Stimulated activated CD8-positive, alpha-beta memory T cell treated with anti-CD3 and anti-CD28 coated beads, Interleukin-2, amount 100 ng/mL, for 1 hour (primary cell): ENCODE measurements at places on chromosomes 1 and 21.
A peak's percentile ranks its signal among the peaks of the same experiment; 100 is the strongest.

- DNase-seq: no peak
Measured at GRCh38 chr1:245516284-245516759, 361.5 kb downstream of the KIF26B start.

DNA sequence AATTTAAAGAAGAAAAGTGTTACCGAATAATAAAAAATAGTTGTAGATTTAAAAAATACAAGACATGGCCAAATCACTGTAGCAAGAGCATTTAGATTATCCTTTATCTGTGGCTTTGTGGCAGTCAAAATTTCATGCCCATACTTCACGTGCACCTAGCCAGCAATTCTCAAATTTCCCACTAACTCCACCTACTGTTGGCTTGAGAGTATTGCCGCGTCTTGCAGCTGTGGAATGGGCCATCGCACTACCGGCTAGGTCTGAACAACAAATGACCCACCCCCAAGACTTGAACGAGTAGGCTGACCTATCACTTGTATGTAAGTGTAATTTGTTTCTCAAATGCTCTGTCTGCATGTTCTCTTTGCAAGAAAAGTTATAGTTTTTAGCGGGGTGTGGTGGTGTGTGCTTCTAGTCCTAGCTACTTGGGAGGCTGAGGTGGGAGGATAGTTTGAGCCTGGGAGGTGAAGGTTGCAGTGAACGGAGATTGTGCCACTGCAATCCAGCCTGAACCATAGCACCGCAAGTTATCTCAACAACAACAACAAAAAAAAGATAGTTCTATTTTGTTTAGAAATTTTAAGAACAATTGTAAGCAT is 4.1 kb downstream of the KRTAP13-4 start:
- DNase-seq: no peak

GRCh38 chr21:44440241-44441040 is 14.9 kb upstream of the LRRC3 start:
- DNase-seq: no peak

- no peak for DNase-seq
Measured at GRCh38 chr21:28522014-28522799, 470.5 kb downstream of the LTN1 start.

- peak; percentile 69 for DNase-seq
Measured at GRCh38 chr1:152047730-152048415, 11.1 kb upstream of the S100A11 start.

GRCh38 chr1:32028746-32029145 is 15.1 kb downstream of the KHDRBS1 start:
- no peak for DNase-seq

DNA sequence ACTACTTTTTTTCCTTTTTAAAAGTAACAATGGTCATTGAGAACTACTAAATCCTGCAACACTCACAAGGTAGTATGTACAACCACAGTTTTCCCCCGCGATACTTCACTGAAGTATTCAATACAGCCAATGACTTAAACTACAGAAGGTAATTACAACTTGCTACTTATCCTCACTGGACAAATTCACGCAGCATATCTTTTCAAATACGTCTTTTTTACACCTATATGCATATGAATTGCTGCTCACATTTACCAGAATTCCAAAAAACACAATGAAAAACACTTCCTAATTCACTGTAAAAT is 12.4 kb downstream of the NRIP1 start:
- DNase-seq: no peak

GRCh38 chr1:7760245-7760644 is 10.9 kb upstream of the VAMP3 start:
- no peak for DNase-seq

DNA sequence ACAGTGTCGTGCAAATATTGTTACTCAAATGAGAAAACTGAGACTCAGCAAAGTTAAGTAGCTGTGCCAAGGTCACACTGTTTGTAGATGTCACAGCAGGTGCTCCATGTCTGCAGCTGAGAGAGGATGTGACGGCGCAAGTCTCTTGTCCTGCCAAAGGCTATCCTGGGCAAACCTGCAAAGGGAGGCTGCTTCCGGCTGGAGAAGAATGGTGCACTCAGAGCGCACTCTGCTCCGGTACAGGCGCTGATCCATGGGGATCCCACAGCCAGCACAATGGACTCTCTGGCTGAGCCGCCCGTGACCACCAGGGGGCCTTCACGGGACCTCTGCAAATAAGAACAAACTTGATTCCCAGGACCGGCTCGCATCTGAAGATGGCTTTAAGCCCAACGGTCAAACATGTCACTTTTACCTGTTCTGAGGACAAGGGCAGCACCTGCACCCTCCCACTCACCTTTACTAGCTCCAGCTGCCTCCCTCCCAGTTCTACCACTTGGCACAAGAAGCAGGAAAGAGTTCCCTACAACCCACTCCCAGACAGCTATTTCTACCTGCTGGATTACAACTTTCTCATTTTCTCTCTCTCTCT is 21.9 kb downstream of the RD3 start:
- peak; percentile 10 for DNase-seq

- DNase-seq: no peak
Measured at GRCh38 chr1:90198616-90199332, 203.9 kb downstream of the ZNF326 start.

DNA sequence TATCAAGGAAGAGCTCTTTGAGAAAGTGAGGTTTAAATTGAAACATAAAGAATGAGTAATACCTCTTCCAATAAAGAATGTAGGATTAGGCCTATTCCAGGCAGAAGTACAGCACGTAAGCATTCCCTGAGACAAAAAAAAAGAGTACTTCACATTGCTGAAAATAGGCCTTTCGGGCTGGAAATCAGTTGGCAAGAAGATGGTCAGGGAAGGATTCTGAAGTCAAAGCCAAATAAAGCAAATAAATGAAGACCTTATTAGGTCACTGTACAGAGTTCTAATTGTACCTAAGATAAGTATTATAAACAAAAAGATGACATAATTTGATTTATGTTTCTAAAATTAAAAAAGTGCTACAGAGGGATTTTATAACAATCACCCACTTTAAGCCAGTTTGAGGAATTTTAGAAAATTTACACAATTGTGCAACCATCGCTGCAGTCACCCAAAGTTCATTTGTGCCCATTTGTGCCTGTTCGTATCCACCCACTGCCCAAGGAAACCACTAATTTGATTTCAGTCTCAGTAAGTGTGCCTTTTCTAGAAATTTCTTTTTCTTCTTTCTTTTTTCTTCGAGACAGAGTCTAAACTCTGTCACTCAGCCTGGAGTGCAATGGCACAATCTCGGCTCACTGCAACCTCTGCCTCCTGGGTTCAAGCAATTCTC is 58.6 kb downstream of the FMO4 start:
- no peak for DNase-seq

- no peak for DNase-seq
Measured at GRCh38 chr1:208919371-208919770, 664.1 kb upstream of the CAMK1G start.

- DNase-seq: no peak
Measured at GRCh38 chr1:23902321-23903278, 10.6 kb downstream of the CNR2 start.

- DNase-seq: no peak
Measured at GRCh38 chr1:232626452-232626851, 3.5 kb downstream of the SIPA1L2 start.

- no peak for DNase-seq
Measured at GRCh38 chr1:50981741-50982140, 11.7 kb downstream of the CDKN2C start.

DNA sequence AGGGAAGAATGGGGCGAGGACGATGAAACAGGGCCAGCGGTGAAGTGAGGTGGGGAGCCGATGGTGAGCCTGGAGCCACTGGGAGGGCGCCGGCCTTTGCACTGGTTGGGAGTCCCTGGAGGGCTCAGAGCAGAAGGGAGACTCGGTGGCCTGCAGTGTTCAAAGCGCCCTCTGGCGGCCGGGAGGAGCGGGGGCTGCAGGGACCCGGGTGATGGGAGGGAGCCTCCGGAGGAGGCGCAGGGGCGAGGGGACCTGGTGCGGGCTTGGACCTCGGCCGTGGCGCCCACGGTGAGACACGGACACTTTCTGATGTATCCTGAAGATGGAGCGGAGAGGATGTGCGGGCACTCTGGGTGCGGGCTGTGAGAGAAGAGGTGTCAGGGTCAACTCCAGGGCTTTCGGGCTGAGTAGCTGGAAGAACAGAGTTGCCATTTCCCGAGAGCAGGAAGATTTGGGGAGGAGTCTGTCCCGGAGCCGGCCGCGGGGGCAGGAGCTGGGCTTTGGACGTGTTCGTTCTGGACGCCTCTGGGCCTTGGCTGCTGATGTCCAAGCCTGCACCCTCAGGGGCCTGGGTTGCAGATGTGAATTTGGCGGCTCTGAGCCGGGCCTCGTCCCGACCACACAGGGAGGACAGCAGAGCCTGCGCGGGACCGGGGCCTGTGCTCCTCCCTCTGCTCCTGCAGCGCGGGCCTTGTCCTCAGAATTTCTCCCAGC is 29.7 kb downstream of the HEYL start:
- peak; percentile 68 for DNase-seq

DNA sequence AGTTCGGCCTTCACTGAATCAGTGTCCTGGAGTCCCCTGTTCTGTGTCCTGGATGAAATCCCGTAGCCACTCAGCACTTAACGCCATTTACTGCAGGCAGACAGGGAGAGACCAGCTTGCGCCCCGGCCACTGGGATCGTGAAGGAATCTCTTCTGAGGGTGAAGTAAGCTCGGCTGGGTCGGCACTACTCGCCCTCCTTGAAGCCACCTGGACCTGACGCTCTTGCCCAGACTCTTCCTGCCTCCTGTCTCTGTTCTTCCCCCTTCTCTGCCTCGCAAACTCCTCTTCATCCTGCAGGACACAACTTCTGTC is 99.9 kb upstream of the ZBTB40 start:
- no peak for DNase-seq

- DNase-seq: no peak
Measured at GRCh38 chr1:240314845-240315801, 223.4 kb downstream of the FMN2 start.

DNA sequence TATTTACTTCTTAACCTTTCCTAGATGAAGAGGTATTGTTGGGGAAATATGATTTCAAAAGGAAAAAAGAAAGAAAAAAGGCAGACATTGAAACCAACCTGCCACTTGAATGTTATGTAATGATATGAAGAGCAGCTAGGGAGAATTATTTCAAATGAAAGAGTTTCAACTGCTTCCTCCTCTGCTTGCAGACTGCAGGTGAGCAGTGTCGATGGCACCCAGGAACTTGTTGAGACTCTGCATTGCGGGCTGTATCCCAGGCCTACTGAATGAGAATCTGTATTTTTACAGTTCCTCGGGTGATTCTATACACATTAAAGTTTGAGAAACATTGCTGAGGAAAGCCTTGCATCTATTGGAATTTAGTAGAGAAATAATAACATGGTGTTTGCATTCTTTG is 3.7 kb upstream of the RUNX1 start:
- DNase-seq: no peak

DNA sequence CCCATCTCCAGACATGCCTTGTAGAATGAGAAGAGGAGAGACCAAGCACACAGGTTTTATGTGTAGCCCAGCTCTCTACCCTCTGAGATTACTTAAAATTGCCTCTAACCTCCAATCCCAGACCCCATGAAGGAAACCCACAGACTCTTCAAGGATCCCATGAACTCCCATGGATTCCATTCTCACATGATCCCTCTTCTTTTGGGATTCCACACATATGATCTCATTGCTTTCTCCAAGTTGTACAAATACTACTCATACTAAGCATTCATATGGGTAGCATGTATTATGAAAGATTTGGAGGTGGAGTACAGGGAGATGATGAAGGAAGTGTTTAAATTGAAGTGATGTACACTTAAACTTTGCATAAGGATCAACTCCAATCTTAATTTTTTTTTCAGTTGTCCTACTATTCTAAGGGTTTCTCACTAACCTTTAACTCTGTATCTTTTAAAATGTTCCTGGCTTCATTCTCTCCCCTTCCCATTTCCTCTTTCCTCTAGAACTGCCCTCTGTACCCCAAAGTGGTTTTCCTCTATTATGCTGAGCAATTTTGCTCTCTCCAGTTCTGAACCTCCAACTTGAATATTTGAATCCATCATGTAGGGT is 41.6 kb downstream of the MFSD2A start:
- DNase-seq: no peak

DNA sequence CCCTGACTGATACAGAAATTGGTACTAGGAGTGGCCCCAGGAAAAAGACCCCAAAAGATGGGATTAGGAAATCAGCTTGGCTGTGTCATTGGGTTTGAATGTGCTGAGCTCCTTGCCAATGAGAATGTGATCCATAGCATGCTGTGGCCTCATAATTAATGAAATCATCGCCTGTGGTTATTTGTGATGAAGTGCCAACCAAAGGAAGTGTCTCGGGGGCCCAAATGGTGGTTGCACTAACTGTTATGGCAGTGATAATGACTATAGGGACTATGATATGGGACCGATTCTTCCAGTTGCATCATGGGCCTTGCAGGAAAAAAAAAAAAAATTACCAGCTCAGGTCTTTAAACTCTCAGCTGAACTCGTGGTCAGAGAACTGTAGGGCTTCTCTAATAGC is 15.4 kb upstream of the ZDHHC18 start:
- DNase-seq: no peak

DNA sequence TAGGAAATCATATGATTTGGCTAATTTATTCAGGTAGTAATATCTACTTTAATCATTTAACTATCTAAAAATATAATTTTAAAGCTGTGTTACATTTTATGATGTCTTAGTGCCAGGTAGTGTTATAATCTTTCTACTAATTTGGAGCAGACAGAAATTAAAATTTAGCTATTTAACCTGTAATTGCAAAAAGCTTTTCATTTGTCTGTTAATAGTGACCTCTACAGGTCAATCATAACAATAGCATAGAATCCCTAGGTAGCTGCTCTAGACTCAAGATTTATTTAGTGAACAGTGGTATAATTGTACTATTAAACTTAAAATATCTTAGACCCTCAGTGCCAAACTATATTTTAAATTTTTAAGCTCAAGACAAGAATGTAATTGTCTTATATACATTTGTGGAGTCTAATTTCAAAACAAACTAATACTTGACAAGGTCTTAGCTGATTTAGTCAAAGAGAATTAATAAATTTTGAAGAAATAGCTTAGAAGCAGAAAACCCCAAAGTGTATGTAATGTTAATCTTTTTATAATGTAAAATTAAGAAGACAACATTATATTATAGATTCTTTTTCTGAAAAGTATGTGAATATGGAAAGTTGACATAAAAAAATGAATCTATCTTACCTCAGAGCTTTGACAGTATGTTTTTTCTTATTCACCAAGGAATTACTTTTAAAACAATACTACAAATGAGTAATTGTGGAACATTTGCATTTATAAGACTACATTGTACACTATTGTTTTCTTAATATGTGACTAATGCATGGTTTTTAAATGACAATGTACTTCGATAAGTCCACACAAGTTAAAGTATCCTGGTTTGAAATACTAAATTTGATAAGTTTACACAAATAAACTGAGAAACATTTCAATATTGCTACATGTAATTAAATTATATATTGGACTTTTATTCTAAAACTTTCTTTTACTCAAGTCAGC is 64.1 kb upstream of the RNPC3 start:
- DNase-seq: no peak

GRCh38 chr21:45013260-45013841 is 61.0 kb upstream of the ADARB1 start:
- no peak for DNase-seq

- DNase-seq: no peak
Measured at GRCh38 chr1:192157067-192157466, 1.2 kb upstream of the RGS18 start.

GRCh38 chr21:27429710-27430341 is 462.9 kb upstream of the ADAMTS5 start:
- no peak for DNase-seq
